ENCODE measurements at places on chromosomes 11 and 22.

DNA sequence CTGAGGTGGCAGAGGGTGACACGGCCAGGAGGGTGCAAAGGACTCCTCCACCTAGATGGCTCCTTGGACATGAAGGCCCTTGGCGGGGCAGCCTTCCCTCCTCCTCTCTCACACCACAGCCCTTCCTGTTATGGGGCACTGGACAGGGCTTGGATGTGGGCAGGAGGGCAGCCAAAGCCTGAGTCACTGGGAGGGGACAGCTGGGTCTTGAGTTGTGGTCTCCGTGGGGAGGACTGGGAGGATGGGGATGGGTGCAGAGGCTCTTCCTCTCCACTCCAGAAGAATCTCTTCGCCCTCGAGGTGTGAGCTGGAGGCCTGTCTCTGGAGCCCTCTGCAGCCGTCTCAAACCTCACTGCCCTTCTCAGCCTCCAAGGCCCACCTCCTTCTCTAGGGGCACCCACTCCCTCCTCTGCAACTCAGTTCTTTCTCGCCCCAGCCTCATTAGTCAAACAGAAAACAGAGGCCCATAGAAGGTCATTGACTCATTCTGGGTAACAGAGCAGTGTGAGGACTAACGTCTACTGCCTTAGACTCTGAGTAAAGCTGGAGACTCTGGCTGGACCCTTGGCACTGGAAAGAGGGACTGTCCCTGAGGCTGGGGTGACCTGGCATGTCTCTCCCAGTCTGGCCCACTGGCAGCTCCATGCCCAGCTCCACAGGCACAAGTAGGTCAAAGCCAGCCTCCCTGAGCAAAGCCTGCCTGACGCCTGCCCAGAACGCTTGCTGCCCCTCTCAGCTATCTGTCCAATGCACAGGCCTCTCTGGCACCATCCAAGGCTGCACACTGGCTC, 47.5 kb upstream of the CDON start:
- H3K27ac ChIP-seq: no peak overlapping the region
- no peaks in the 10 kb centered on the region for H3K36me3 ChIP-seq
- no peaks in the 10 kb centered on the region for H3K27me3 ChIP-seq
- H3K4me3 ChIP-seq: no peak overlapping the region
- no peak for DNase-seq

DNA sequence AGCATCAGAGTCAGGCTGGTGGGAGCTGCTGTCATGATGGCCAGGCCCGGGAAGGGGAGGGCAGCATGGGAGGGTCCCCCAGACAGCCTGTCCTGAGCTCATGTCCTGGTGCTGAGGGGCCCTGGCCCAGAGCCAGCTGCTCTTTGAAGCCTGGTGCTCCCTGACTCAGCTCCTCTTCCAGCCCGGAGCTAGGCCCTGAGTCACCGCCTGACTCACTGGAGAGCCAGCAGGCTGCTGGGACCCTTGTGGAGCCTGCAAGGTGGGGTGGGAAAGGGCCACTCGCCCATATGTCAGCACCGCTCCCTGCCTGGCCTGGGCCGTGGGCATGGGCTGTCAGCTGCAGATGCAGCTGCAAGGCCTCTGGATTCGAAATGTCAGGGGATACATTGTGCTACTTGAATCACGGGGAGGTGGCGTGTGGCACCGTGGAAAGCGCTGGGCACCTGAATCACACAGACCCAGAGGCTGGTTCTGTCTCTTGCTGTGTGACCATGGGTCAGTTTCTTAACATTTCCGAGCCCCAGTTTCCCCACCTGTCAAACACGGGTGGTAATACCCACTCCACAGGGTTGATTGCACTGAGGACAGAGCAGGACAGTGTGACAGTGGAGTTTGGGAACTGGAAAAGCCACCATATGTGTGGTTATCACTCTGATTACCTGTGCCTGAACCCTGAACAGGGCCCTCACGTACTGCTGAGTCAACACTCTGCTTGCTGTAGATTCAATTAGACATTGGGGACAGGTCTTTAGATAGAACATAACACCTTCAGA, 4.4 kb downstream of the CACNA1I start:
- H3K27me3 ChIP-seq: peaks cover 2% of the 10 kb centered on the region
- no peak for DNase-seq
- H3K4me3 ChIP-seq: no peak overlapping the region
- no peaks in the 10 kb centered on the region for H3K36me3 ChIP-seq

- H3K27me3 ChIP-seq: no peaks in the 10 kb centered on the region
- peaks cover 79% of the 10 kb centered on the region for H3K4me1 ChIP-seq
- no peak for DNase-seq
- H3K27ac ChIP-seq: peak overlapping the region; percentile 72
- H3K4me3 ChIP-seq: peak overlapping the region; percentile 97
- peaks cover 8% of the 10 kb centered on the region for H3K36me3 ChIP-seq
These were observed 2.8 kb downstream of the CORO1B start for GRCh38 chr11:67440229-67441097.

DNA sequence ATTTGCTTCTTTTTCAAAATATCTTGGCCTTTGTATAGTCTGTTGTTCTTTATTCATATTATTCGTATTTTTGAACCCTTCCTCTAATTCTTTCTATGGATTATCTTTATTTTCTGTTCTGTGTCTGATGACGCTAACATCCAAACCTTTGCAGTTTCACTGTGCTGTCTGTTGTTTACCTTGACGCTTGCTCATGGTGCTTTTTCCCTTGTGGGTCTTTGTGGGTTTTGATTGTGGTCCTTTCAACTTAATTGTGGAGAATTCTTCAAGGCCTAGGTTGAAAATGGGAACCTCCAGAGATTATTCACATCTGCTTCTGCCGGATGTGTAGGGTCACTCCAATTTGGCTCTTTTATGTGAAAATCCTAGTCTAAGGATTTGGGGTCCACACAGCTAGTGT, 34.6 kb downstream of the PARVG start:
- H3K4me1 ChIP-seq: no peaks in the 10 kb centered on the region
- DNase-seq: no peak
- H3K27me3 ChIP-seq: no peaks in the 10 kb centered on the region
- H3K4me3 ChIP-seq: no peak overlapping the region
- no peaks in the 10 kb centered on the region for H3K36me3 ChIP-seq

- no peaks in the 10 kb centered on the region for H3K4me1 ChIP-seq
- H3K4me3 ChIP-seq: no peak overlapping the region
- DNase-seq: no peak
- no peak overlapping the region for H3K27ac ChIP-seq
- H3K27me3 ChIP-seq: peaks cover 6% of the 10 kb centered on the region
These were observed 67.2 kb downstream of the C11orf91 start for GRCh38 chr11:33633251-33634003.

DNA sequence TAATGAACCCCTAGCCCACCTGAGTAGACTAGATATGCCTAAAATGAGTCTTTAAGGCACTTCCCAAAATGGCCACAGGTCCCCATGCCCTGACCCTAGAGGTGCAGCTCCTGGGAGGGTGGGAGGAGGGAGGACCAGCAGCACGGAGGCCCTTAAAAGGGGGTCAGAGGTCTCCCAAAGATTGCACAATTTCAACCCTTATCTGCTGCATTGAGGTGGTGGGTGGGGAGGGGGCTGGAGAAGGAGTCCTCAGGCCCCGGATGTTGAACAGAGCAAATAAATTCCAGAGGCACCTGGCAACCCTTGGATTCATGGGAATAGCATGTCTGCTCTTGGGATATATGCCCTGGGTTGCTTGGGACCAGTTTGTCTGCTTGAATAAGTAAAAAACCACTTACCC, 57.6 kb downstream of the NAV2 start:
- peaks cover 7% of the 10 kb centered on the region for H3K27me3 ChIP-seq
- H3K27ac ChIP-seq: no peak overlapping the region
- H3K36me3 ChIP-seq: no peaks in the 10 kb centered on the region
- no peak overlapping the region for H3K4me3 ChIP-seq

DNA sequence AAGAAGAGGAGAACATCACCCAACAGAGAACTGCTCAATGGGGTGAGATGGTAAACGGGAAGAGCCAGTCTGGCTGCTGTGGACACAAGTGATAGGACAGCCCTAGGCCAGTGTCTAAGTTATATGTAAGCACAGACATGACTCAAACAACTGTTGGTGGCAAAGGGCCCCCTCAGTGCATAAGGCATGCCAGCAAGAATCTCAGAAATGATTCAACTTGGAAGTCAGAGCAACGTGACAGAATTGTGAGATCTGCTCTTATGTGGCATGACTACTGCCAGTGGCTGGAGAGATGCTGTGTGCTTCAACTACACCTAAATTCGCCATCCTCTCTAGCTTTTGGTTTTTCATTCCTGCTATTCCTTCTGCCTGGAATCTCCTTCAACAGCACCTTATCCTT, 7.4 kb downstream of the SLN start:
- peaks cover 5% of the 10 kb centered on the region for H3K27me3 ChIP-seq
- H3K4me3 ChIP-seq: no peak overlapping the region
- no peaks in the 10 kb centered on the region for H3K36me3 ChIP-seq
- no peak for DNase-seq

- no peak overlapping the region for H3K4me3 ChIP-seq
- no peaks in the 10 kb centered on the region for H3K27me3 ChIP-seq
- H3K4me1 ChIP-seq: peaks cover 17% of the 10 kb centered on the region
These were observed 1.4 kb upstream of the NR1H3 start for GRCh38 chr11:47256374-47256773.

GRCh38 chr11:119754656-119755355, 25.8 kb upstream of the NECTIN1 start:
- peaks cover 10% of the 10 kb centered on the region for H3K27me3 ChIP-seq
- DNase-seq: no peak
- no peaks in the 10 kb centered on the region for H3K36me3 ChIP-seq
- H3K4me1 ChIP-seq: peaks cover 3% of the 10 kb centered on the region
- H3K4me3 ChIP-seq: no peak overlapping the region

DNA sequence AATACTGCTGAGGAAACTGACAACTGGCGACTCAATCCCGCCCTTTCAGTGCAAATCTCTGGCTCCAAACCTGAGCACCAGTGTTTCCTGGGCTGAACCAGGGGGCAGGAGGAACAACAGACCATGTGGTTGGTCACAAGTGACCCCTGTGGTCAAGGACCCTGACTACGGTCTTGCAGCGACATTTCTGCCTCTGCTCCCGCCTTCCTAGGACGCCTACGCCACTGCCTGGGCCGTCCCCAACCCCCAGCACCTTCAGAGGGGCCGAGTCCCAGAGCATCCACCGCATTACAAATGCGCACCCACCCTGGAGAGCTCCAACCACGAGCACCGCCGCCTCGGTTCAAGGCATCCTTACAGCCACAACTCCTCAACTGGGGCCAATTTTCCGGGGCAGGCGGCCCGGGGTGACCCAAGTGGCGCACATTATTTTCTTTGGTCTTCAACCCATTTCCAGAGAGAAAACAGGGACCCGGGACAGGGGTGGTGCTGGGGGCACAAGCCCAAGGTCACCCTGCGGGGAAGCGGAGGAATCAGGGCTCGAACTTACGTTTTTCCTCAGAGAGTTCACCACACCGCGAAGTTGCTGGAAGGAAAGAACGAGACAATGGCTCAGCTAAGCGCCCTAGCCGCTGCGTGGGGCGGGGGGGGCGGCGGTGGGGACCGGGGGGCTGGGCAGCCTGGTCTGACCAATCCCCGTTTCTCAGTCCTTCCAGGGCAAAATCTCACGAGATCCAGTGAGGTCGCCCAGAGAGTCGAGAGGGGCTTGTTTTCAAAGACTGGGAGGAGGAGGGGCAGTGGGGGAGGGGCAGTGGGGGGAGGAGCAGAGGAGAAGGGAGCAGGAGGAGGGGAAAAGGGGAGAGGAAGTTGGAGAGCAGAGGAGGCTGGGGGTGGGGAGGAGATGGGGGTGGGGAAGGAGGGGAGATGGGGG, 1.8 kb downstream of the PRAME start:
- no peak overlapping the region for H3K4me3 ChIP-seq
- peaks cover 4% of the 10 kb centered on the region for H3K4me1 ChIP-seq
- H3K27ac ChIP-seq: no peak overlapping the region
- no peaks in the 10 kb centered on the region for H3K27me3 ChIP-seq
- no peak for DNase-seq

- no peak overlapping the region for H3K4me3 ChIP-seq
- peaks cover 31% of the 10 kb centered on the region for H3K4me1 ChIP-seq
- peak overlapping the region; percentile 25 for H3K27ac ChIP-seq
- no peaks in the 10 kb centered on the region for H3K27me3 ChIP-seq
- H3K36me3 ChIP-seq: no peaks in the 10 kb centered on the region
These were observed 23.7 kb upstream of the SESN3 start for GRCh38 chr11:95254716-95255115.

GRCh38 chr11:76561245-76561644, 109.3 kb downstream of the LRRC32 start:
- no peak overlapping the region for H3K27ac ChIP-seq
- DNase-seq: no peak
- peaks cover 12% of the 10 kb centered on the region for H3K4me1 ChIP-seq
- no peak overlapping the region for H3K4me3 ChIP-seq
- no peaks in the 10 kb centered on the region for H3K36me3 ChIP-seq
- peaks cover 5% of the 10 kb centered on the region for H3K27me3 ChIP-seq

Data from CD4-positive, alpha-beta T cell (primary cell).